Fibroblast of lung (primary cell): ENCODE measurements at places on chromosomes 13 and 19.

DNA sequence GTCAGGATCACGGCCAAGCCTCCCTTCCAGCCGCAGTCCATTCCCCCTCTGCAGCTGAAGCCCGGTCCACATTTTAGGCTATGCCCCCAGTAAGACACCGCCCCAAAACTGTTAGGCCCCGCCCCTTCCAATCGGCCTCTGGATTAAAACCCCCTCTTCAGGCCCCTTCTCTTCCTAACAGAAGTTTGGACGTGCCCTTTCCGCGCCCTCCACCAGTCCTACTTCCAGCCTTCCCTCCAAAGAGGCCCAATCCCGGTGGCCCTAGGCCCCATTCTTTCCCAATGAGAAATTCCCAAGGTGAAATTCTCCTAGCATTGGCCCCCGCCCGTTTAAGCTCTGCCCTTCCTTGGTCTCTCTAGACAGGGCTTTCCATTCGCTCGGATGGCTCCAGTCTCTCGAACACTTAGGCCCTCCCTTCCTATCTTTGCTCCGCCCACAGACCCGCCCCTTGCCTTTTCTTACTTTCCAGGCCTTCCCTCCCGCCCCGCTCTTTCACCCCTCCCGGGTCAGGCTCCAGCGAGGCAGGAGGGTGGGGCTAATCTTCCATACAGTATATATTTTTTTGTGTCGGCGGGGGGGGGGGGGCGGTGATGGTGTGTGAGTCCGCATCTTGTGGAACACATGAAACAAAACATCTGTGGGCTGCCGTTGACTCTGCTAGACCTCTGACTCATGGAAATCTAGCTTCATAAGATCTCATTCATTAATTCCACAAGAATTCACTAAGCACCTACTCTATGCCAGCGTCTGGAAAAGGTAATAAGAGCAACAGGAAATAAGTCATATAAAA lies 13.6 kb downstream of the LTBP4 start:
- DNase-seq = peak; percentile 98

- DNase-seq = no peak
Observed at GRCh38 chr13:27208514-27208913, 36.9 kb upstream of the USP12 start.

GRCh38 chr19:31574251-31574973 lies 225.2 kb upstream of the TSHZ3 start:
- DNase-seq = no peak

DNA sequence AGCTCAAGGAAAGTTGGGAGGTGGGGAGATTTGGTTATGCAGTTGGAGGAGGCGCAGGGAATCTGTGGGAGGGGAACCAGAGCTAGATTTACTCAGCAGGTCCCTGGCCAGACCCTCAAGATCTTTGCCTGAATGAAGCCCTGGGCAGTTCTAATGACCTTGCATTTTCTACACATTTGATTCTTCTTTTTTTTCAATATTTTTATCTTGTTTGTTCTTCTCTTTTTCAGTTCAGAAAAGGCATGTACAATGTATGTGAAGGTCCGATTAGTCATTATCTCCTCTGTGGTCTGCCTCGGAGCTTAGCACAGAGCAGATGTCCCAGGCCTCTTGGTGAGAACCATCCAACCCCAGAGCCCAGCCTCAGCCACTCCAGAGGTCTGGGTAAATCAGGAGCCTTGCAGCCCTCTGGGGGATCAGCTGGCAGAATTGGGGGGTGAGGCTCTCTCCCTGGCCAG lies 24.2 kb downstream of the SERP2 start:
- no peak for DNase-seq

GRCh38 chr13:39890537-39890936 lies 235.1 kb downstream of the COG6 start:
- no peak for DNase-seq

DNA sequence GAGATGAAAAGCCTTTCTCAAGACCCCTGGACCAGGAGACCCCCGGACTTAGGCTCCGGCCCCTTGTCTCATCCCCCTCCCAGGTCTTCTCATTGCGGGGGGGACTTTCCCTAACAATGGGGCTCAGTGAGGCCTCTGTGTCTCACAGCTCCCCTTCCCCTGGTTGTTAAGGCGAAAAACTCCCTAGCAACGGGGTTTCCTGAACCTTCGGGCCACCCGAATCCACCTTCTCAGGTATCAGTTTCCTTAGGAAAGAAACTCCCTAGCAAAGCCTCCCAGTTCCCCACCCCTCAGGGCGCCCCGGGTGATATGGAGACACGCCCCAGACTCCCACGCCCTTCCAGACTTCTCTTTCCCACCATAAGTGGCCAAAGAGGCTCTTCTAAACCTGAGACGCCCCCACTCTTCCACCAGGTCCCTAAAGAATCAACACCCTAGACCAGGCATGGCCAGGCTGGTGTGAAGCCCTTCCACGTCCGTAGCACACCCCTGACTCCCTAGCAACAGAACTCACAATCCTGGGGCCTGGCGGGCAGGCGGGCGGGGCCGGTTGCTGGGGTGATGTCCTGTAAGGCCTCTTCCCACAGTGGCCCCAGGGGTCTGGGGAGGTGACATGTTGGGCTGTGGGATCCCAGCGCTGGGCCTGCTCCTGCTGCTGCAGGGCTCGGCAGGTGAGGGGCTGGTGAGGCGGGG lies at the start of gene TMEM190:
Gene TMEM190 (plus strand): TSS at position 586 of the 693 bp plus-strand sequence. CDS start 28 bp downstream, at position 614.
- no peak for DNase-seq

DNA sequence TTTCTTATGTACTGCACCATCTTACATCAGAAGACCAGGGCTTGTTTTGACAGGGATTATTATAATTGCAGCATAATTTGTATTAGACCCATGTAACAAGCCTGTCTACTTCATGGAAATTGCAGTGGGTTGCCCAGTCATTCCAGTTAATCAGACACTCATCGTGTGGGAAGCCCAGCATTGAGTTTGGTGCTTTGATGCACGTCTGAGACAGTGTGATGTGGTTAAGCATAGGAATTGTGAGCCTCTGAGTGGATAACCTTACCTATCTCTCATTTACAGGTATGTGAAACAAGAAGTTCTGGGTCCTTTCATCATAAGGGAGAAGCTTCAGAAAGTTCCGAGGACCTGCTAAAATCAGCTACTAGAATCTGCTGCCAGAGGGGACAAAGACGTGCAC lies 12.8 kb downstream of the RGCC start:
- DNase-seq = no peak
